ENCODE measurements at places on chromosomes 16 and 17. TPM values are rescaled to one million over a fixed set of nuclear protein-coding genes. Genes with fewer than 3 reads are reported as not detected.

GRCh38 chr16:81366316-81366932 lies 51.7 kb downstream of the GAN start:
- DNase-seq: peak; percentile 36

GRCh38 chr16:11161974-11162373 lies 94.0 kb downstream of the SOCS1 start:
- no peak for DNase-seq

DNA sequence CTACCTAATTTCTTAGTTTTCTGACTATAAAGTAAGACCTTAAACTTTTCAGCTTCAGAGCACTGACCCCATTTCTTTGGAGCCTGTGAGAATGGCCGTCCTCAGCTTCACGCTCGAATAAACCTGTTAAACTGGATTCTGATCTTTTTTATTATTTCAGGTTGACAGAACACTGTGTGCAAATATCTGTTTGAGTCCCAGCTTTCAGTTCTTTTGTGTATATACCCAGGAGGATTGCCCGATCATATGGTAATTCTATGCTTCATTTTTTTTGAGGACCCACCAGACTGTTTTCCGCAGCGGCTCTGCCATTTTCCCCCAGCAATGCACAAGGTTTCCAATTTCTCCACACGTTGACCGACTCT lies 19.8 kb upstream of the KCNH6 start:
- DNase-seq: no peak

The KCNH6 gene
- not detected for total RNA-seq

The CDC6 gene
- 48.0 TPM for total RNA-seq

The KRTAP2-3 gene
- not detected for total RNA-seq
